ENCODE measurements at places on chromosomes 5 and 9.

GRCh38 chr5:167555565-167556166 is 735.8 kb upstream of the WWC1 start:
- DNase-seq, result no peak

DNA sequence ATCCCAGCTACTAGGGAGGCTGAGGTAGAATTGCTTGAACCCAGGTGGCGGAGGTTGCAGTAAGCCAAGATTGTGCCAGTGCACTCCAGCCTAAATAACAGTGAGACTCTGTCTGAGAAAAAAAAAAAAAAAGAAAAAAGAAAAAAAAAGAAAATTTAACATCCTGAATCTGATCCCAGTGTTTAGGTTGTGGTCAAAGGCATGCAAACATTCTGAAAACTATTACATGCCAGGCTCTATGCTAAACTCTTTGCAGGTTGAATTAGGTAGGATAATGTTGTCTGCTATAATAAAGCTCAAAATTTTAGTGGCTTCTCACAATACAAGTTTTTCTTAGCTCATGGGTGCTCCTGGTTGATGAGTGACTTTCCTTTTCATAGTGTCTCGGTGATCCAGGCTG is 367.4 kb downstream of the PSAT1 start:
- DNase-seq, result no peak

GRCh38 chr9:124164811-124165210 is 92.9 kb upstream of the NEK6 start:
- no peak for DNase-seq

GRCh38 chr9:33351547-33351946 is 50.8 kb downstream of the AQP7 start:
- DNase-seq, result peak; percentile 20
